ENCODE measurements at places on chromosomes 2 and 18. TPM values are rescaled to one million over a fixed set of nuclear protein-coding genes. Genes with fewer than 3 reads are reported as not detected.
A peak's percentile ranks its signal among the peaks of the same experiment; 100 is the strongest.

DNA sequence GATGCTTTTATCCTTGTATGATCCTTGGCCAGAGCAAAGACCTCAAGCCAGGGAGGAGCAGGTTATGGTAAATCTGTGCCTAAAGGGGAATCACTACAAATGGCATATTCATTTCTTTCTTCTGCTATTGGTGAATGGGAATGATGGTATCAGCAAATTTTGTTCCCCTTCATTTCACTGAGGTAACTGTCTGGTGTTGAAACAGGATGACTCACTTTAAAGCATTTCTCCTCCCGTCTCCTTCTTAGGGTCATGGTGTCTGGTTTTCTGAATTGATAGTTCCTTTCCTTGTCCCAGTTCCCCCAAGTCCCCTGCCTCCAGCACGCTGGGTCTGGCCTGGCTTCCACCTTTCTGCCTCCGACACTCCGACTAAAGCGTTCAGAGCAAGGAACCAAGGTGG, 109.2 kb downstream of the MREG start:
- peak; percentile 75 for DNase-seq

DNA sequence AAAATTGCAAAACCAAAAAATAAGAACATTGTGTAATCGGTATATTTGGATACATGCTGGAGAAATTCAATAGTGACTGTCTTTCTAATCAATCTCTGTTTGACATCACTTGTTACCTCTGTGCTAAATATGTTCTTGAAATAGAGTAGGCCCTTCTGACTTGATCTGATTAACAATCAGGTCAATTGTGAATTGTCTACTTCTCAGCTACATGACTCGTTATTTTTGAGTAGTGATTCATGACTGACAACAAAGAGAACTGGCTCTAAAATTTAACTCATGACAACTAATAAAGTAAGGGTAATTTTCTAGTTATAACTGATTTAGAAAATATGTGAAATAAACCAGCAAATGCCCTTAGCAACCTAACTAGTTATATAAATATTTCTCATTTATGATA, 312.1 kb downstream of the TMX3 start:
- no peak for DNase-seq

DNA sequence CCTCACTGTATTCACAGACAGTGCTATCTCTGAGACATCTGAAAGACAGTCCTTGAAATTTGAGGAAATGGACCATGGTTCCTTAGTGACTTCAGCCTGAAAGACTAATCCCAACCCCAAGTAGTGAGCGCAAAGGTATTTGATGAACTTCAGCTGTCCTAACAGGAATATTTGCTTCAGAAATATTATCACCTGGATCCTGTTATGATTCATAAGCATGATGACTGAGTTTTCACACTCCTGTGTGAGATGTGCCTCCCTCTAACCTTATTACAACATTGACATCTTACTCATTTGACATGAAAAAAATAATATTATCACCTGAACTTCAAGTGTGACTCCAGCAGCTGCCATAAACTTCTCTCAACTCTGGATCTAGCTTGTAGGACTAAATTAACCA, 11.6 kb upstream of the MRPL19 start:
- DNase-seq, result no peak

DNA sequence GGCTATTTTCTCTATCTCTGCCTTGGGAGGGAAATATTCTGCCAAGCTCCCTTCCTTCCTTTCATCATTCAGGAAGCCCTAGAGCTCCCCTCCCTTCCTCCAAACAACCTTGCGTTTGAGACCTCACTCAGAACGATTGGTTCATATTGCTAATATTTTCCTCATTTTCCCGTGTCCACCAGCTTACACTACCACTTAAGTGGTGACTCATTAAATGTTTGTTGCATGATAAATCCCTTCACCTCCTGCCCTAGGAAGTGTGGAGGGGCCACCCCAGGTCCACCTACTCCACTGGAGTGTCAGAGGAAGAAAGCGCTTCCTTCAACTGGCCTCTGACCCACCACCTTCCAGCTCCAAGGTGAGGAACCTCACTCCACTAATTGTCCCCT, 2.3 kb upstream of the LPIN2 start:
- DNase-seq, result peak; percentile 66

- DNase-seq, result no peak
Observed at GRCh38 chr2:231476920-231477319, 12.6 kb upstream of the NCL start.

GRCh38 chr2:26269571-26270158, 24.9 kb downstream of the HADHB start:
- DNase-seq, result no peak

- DNase-seq, result peak; percentile 81
Observed at GRCh38 chr2:44120428-44120827, 48.2 kb upstream of the PPM1B start.

GRCh38 chr2:37829202-37829601, 95.9 kb upstream of the RMDN2 start:
- DNase-seq, result peak; percentile 91

DNA sequence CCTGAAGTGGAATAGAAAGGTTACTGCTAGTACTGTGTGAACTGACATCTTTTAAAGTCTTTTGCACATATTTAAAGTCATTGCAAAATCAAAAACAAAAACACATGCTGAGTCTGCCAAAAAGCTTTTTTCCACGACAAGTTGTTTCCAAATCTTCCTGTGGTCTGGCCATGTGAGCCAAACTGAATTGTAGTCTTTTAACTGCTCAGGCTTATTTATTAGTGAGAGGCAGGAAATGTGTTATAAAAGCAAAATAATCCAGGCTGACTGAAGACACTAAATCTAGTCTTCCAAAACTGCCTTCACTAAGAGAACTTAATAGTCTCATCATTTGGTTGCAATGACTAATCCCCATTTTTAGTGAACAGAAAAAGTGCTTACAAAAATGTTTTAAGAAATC, 2.3 kb downstream of the KRCC1 start:
- DNase-seq, result no peak

DNA sequence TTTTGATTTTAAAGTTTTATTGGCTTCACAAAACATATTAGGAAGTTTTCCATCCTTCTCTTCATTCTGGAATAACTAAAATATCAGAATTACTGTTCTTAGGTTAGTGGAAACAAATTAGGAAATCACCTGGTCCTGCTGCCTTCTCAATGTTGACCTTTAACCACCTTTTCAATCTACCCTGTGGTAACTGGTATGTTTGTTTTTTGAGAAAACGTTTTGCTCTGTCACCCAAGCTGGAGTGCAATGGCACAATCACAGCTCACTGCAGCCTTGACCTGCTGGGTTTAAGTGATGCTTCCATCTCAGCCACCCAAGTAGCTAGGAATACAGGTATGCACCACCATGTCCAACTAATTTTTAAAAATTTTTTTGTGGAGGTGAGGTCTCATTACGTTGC, 28.4 kb downstream of the ACYP2 start:
- no peak for DNase-seq

DNA sequence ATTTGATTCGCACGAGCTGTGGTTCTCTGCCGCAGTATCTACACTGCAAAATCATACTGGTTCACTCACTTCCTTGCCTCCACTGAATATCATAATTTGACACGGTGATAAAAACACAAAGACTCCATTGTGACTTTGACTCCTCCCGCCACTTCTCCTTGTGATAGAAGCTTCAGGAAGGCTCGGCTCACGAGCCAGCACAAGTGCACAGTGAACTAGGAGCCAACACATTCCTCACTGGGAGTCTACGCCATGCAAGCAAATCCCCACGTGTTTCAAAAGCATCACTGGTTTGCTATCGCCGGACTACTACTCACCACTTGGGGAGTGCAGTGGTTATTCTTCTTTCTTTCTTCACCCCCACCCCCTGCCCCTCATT, 293.3 kb upstream of the PARD3B start:
- DNase-seq, result peak; percentile 9

GRCh38 chr18:54918060-54918459, 41.2 kb downstream of the CCDC68 start:
- no peak for DNase-seq

- no peak for DNase-seq
Observed at GRCh38 chr2:23530206-23530908, 145.4 kb downstream of the KLHL29 start.

The SPR gene
- total RNA-seq, result 26.6 TPM

The NMUR1 gene
- not detected for total RNA-seq

The HK2 gene
- total RNA-seq, result 13.0 TPM

The ABCB11 gene
- total RNA-seq, result not detected

The RAB6C gene
- total RNA-seq, result not detected

The TSHZ1 gene
- total RNA-seq, result 7.6 TPM

The CCL20 gene
- total RNA-seq, result 2.2 TPM

The MYO1B gene
- 173 TPM for total RNA-seq

The IWS1 gene
- 54.0 TPM for total RNA-seq

The GAL3ST2 gene
- not detected for total RNA-seq

Data from RPMI7951 (cell line).